ENCODE measurements at places on chromosomes 1 and 21. TPM values are rescaled to one million over a fixed set of nuclear protein-coding genes. Genes with fewer than 3 reads are reported as not detected.

LRRC42 gene
- 18.1 TPM for total RNA-seq

DNA sequence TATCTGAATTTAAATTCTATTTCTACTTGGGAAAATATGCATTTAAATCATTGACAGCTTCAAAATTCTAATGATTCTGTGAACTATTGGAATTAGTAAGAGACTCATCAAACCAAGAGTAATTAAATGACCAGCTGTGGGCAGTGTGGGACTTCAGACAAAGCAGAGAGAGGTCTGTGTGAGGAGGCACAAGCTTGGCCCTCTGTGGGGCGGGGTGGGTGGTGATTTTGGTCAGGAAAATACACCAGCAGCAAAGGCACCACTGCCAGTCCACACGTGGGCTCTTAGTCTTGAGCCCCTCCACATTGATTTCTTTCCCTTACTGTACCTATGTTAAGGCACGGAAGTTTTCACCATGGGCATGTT is 39.2 kb upstream of the RAB4A start:
- no peak overlapping the region for H3K27ac ChIP-seq
- H3K27me3 ChIP-seq = no peaks in the 10 kb centered on the region
- H3K36me3 ChIP-seq = no peaks in the 10 kb centered on the region
- no peak for DNase-seq
- H3K4me1 ChIP-seq = peaks cover 25% of the 10 kb centered on the region

CLCNKB gene
- 0.35 TPM for total RNA-seq

DNA sequence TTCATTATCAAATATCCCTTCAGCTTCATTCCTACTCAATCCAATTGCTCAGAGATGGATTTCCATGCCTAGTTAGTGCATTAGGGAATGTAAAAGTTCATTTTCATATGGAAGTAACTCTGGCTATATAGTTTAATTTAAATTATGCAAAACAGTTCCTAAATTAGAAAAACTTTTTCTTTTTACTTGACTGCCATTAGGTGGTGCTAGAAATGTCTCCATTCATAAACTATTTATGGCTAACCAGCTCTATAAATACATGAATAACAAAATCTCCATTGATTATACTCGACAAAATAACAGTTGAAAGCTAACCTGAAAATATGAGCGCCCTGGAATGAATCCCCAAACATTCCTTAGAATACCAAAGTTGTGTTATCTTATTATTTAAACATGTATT is 311.4 kb downstream of the USH2A start:
- H3K4me1 ChIP-seq = no peaks in the 10 kb centered on the region
- no peak overlapping the region for H3K4me3 ChIP-seq
- no peaks in the 10 kb centered on the region for H3K36me3 ChIP-seq
- no peaks in the 10 kb centered on the region for H3K27me3 ChIP-seq
- H3K27ac ChIP-seq = no peak overlapping the region

- no peaks in the 10 kb centered on the region for H3K4me1 ChIP-seq
- H3K27me3 ChIP-seq = no peaks in the 10 kb centered on the region
- H3K4me3 ChIP-seq = no peak overlapping the region
Observed at GRCh38 chr1:179058487-179059483, 23.1 kb upstream of the TOR3A start.

DNA sequence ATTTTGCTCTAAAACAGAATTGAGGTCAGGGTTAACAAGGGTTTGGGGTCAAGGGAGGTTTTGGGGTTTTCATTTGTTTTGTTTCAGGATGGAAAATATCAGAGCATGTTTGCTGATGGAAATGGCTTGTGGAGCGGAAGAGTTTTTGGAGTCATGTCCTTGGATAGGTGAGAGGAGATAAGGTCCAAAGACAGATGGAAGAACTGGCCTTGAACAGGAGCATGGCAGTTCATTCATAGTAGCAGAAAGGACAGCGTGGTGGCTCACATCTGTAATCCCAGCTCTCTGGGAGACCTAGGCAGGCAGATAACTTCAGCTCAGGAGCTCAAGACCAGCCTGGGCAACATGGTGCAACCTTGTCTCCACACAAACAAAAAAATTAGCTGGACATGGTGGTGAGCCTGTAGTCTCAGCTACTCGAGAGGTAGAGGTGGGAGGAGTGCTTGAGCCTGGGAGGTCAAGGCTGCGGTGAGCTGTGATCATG is 65.1 kb downstream of the MAB21L3 start:
- no peaks in the 10 kb centered on the region for H3K27me3 ChIP-seq
- no peak for DNase-seq
- no peak overlapping the region for H3K27ac ChIP-seq
- no peaks in the 10 kb centered on the region for H3K4me1 ChIP-seq
- no peaks in the 10 kb centered on the region for H3K36me3 ChIP-seq

BECN2 gene
- not detected for total RNA-seq

DNA sequence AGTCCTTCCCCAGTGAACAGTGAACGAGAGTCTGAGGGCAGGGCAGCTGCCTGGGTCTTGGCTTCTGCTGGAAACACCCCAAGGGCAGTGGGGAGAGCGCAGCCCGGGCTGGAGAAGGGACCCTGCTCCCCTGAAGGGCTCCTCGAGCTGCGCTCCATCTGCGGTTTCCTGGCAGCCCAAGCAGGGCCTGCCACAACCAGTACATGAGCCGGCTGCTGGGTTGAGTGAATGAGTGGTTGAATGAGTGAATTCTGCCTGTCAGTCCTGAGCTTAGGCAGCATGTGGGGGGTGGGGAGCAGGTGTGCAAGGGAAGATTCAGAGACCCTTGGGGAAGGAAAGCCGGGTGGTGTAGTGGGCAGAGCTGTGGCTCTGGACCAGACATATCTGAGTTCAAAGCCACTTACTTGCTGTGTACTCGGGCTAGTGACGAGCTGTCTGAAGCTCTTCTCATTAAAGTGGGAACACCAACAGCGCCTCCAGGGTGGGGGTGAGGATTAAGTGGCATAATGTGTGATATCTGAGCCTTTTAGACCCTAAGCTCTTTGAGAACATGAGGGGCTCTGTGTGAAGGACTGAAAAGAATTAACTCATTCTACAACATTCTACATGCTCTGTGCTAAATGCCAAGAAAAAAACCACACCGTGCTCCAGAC is 3.7 kb downstream of the OPRD1 start:
- peaks cover 54% of the 10 kb centered on the region for H3K27me3 ChIP-seq
- H3K4me3 ChIP-seq = no peak overlapping the region
- DNase-seq = no peak
- H3K36me3 ChIP-seq = no peaks in the 10 kb centered on the region
- H3K4me1 ChIP-seq = no peaks in the 10 kb centered on the region

- H3K4me1 ChIP-seq = no peaks in the 10 kb centered on the region
- H3K36me3 ChIP-seq = no peaks in the 10 kb centered on the region
Observed at GRCh38 chr1:205030896-205031295, 12.1 kb upstream of the CNTN2 start.

DNA sequence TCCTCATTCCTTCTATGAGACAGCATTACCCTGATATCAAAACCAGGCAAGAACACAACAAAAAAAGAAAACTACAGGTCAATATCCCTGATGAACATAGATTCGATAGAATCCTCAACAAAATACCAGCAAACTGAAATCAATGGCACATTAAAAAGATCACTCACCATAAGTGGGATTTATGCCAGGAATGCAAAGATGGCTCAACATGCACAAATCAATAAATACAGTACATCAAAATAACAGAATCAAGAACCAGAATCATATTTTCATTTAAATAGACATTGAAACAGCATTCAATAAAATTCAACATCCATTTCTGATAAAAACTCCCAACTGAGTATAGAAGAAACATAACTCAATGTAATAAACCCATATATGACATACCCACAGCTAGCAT is 36.5 kb downstream of the FAF1 start:
- H3K27ac ChIP-seq = no peak overlapping the region
- H3K4me3 ChIP-seq = no peak overlapping the region
- no peaks in the 10 kb centered on the region for H3K36me3 ChIP-seq
- no peaks in the 10 kb centered on the region for H3K4me1 ChIP-seq

CRP gene
- 0.26 TPM for total RNA-seq

SPRR2E gene
- not detected for total RNA-seq

GRCh38 chr1:115501476-115501875 is 140.3 kb upstream of the VANGL1 start:
- H3K4me3 ChIP-seq = no peak overlapping the region
- no peak overlapping the region for H3K27ac ChIP-seq
- DNase-seq = no peak
- no peaks in the 10 kb centered on the region for H3K27me3 ChIP-seq

DNA sequence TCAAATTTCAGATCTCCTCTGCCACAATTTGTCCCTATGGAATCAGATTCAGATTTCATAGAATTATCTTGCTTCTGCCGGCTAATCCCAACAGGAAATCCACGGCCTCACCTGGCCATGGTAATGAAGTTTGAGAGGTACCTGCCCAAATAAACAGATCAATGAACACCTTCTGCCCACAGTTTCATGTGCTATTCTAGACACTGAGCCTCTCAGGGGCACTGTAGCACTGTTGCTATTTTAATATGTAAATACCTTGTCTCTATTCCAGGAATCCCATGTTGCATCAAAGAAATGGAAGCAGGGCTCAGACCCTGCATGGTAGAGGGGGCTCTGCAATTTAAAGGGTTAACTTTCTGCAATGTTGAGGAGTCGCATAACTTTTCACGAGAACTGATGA is 593.1 kb downstream of the PTBP2 start:
- no peak overlapping the region for H3K27ac ChIP-seq
- H3K4me1 ChIP-seq = no peaks in the 10 kb centered on the region
- no peaks in the 10 kb centered on the region for H3K36me3 ChIP-seq
- H3K27me3 ChIP-seq = no peaks in the 10 kb centered on the region

DNA sequence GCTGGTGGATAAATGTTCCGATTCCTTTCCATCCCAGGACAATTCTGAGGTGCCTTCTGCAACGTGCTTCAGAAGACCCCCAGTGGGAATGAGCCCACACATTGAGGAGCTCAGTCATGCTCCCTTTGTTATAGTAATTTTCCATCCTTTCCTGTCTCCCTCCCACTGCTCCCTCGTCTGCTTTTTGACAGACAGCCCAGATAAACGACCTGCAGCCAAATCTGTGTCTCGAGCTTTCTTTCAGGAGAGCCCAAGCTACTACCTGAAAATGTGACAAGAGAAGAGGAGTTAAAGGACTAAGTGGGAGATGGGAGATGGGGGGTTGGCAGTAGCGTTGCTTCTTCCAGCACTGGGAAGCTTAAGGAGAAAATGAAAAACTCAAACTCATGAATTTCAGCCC is 65.9 kb upstream of the LRRN2 start:
- no peak overlapping the region for H3K27ac ChIP-seq
- DNase-seq = no peak
- no peaks in the 10 kb centered on the region for H3K27me3 ChIP-seq
- no peaks in the 10 kb centered on the region for H3K36me3 ChIP-seq
